ENCODE measurements at places on chromosomes 2 and 18.

DNA sequence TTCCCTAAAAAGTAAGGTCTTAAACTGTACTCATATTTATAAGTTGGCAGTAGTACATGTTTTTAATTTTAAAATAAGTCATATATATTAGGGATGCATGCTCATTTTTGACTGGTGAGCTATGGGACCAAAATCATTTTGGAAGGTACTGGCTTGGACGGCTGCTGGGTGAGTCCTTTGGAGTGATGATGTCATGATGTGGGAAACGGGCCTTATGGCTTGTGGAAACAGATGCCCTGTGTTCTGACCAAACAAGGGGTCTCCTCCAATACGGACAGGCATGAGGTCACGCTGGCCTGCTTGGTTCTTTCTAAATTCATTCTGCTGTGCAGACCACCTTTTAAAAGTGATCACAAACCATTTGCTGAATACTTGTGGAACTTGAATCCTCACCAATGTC lies 109.2 kb upstream of the MGAT5 start:
- no peak for DNase-seq

GRCh38 chr2:100383954-100384353 lies 33.5 kb downstream of the CHST10 start:
- no peak for DNase-seq

DNA sequence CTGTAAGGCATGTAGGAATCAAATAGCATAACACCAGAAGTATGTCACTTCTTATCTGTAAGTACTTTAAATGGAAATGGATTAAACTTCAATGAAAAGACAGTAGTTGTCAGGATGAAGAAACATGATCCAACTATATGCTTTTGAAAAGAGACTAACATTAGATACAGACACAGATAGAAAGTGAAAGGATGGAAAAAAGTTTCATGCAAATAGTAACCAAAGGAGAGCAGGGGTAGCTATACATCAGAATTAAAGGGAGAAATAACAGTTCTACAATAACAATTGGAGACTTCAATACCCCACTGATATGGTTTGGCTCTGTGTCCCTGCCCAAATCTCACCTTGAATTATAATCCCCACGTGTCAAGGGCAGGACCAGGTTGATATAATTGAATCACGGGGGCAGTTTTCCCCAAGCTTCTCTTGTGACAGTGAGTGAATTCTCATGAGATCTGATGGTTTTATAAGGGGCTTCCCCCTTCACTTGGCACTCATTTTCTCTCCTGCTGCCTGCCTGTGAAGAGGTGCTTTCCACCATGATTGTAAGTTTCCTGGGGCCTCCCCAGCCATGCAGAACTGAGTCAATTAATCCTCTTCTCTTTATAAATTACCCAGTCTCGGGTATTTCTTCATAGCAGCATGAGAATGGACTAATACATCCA lies 205.4 kb upstream of the CDH2 start:
- peak; percentile 13 for DNase-seq

GRCh38 chr2:167756446-167756845 lies 490.9 kb downstream of the STK39 start:
- no peak for DNase-seq

Data from activated CD8-positive, alpha-beta T cell treated with anti-CD3 and anti-CD28 coated beads for 36 hours (primary cell).